ENCODE measurements at places on chromosomes 5 and 9.

GRCh38 chr5:126462239-126463014, 39.2 kb downstream of the GRAMD2B start:
- DNase-seq: no peak

DNA sequence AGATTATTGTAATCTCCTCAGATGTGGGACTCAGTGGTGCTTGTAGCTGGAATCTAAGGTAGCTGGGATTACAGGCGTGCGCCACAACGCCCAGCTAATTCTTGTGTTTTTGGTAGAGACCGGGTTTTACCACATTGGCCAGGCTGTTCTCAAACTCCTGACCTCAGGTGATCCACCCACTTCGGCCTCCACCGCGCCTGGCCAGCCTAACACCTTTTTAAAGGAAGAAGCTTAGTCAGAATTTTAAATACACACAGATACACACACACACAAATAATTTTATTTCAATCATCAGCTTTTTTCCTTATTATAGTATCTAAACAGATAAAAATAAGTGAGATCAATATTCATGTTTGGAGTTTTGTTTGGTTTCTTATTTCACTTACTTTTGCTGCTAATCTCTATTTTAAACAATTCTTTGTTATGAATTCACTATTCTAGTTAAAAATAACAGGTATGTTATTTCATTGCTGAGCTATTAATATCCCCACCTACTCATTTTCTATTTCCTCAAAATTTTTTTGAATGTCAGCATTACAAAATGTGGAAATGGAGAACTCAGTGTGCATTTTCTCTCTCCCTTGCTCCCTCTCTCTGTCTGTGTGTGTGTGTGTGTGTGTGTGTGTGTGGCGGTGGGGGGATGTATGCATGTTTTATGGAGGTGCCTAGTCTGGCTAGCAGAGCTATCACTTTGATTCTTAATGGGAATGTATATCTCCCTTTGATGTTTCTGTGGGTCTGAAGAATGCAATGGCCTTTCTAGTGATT, 960.6 kb upstream of the DMAC1 start:
- DNase-seq: no peak

- no peak for DNase-seq
Measured at GRCh38 chr9:86766912-86767311, 180.4 kb downstream of the GAS1 start.

GRCh38 chr5:76427206-76428140, 24.4 kb downstream of the IQGAP2 start:
- no peak for DNase-seq

- no peak for DNase-seq
Measured at GRCh38 chr9:80995759-80996158, 693.6 kb downstream of the TLE1 start.

- no peak for DNase-seq
Measured at GRCh38 chr9:33517373-33517772, 6.7 kb upstream of the ANKRD18B start.

DNA sequence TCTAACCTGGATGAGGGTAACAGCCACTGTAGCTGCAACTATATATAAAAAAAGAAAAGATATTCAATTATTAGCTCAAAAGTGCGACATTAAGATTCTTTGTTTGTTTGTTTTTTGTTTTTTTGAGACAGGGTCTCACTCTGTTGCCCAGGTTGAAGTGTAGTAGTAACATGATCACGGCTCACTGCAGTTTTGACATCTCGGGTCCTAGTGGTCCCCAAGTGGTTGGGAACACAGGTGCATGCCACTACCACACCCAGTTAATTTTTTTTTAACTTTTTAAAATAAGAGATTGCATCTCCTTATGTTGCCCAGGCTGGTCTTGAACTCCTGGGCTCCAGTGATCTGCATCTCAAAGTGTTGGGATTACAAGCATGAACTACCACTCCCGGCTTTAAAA, 61.8 kb downstream of the MEF2C start:
- DNase-seq: no peak

DNA sequence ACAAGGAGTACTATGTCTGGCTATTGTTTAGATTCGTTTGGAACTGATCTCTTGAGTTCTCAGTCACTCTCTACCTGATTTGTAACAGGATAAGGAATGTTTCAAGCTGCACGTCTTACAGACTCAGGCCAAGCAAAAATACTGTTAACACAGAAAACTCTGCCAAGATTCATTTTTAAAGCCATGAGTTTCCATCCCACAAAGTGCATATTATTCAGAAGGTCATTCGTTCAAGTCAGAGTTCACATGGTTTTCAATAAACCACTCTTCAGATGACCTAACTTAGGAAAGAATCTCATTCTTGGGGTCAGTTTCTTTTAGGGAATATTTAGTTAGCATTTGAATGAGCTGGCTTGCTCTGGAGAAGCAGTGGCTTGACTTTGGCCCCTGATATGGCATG, 49.3 kb downstream of the F2R start:
- DNase-seq: no peak

GRCh38 chr5:172293054-172293744, 9.6 kb upstream of the UBTD2 start:
- peak; percentile 72 for DNase-seq

GRCh38 chr5:175656966-175657365, 905 bp upstream of the HRH2 start:
- DNase-seq: no peak

- no peak for DNase-seq
Measured at GRCh38 chr5:10556289-10556807, 7.5 kb upstream of the ANKRD33B start.

DNA sequence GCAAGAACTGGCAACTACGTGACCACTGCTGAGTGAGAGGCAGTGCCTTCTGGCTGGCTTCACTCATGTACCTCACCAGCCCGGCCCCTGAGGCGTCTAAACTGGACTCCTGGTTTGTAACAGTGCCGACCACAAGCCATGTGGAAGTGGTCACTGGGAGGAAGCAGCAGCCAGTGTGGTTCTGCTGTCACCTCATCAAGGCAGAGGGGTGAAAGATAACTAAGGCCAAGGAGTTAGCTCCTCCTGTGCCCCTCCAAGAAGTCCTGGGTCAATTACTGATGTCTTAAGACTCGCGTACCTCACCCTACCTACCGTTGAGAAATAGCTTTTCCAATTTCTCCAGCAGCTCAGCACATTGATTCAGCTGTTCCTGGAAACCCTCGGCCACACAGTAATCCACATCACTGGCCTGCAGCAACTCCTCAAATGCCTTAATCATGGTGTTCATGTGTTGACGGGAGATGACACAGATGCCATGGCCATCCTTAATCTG, 142.9 kb downstream of the CDK5RAP2 start:
- DNase-seq: no peak

DNA sequence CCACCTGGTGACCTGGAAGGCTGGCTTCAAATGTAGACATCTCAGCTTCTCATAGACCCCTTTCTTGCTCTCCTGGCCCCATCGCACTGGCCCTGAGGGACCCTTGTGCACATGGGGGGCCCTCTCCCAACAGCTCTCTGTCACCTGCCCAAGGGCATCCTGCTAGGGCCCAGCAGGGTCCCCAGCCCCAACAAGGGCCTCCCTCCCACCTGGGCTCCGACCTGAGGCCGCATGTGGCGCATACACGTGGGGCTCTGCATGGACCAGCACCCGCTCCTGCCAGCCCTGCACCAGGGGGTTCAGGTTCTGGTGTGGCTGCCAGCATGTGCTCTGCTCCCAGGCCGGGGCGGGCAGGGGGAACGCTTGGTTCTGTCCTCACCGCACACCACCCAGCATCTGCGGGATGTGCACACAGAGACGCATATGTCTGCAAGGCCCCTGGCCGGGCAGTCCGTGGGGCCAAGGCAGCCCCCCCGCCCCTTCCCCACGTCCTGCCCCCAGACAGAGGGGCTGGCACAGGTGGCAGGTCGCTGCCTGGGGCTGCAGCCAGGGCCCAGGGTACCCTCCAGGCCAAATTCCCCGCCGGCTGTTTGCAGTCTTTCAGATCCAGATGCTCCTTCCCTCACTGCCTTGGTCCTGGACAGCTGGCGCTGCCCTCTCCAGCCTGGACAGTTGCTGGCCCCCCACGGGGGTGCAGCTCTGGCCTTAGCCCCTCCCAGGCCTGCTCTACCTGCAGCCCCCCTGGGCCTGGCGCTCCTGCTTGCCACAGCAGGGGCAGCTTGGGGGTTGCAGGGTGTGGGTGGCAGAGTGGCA, 17.9 kb upstream of the NRARP start:
- DNase-seq: peak; percentile 46

- no peak for DNase-seq
Measured at GRCh38 chr9:123684393-123685149, 245.4 kb downstream of the DENND1A start.

DNA sequence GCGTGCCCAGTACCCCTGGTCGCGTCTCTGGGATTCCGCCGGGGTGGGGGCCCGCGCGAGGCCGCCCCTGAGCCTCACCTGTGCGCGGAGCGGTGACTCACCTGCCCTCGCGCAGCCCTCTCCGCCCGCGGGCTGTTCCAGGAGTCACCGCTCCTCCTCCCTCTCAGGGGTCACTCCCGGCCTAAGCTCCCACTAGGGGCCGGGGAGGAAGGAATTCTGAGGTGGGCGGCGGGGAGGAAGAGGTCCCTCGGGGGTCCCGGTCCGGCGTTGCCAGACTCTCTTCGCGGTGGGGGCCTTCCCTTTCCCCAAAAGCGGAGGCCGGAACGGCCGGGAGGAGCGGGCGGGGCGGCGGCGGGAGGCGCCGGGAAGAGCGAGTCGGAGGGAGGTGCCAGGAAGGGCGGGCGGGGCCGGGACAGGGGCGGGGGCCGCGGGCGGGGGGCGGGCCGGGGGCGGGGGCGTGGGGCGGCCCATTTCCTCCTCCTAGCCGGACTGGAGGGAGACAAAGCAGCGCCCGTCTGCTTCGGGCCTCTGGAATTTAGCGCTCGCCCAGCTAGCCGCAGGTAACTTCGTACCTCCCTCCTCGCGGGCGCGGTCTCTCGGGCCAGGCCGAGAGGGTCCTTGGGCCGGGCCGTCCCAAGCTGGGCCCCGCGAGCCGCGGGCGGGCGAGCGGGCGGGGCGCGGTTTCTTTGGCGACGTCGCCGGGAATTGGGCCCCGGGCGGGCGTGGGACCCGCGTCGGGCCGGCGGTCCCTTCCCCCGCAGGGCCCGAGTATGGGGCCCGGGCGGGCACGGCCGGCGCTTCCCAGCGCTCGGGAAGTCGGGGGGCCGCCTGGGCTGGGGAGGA, at the start of gene CTNNA1:
Gene CTNNA1 (plus strand): TSS at position 475 of the 843 bp plus-strand sequence. CDS start 28,500 bp downstream, outside the sequence.
- DNase-seq: peak; percentile 86

GRCh38 chr5:12959713-12960112, 984.8 kb downstream of the DNAH5 start:
- no peak for DNase-seq

GRCh38 chr5:53671447-53671846, 111.0 kb downstream of the NDUFS4 start:
- DNase-seq: no peak

DNA sequence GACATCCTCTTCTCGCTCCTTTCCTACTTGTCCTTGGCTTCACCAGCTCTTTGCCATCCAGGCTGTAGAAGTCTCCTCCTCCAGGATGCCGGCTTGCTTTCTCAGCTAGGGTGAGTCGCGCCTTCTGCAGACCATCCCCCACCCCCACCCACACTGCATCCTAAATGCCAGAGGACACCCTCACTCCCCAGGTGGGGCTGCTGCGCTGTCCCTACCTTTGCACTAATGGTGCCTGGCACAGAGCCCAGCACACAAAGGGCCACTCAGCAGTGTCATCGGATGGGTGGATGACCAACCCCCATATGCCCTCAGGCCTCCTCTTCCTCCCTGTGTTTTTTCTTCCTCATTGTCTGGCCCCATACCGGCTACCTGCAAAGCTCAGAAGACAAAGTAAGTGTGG, 14.8 kb downstream of the IL9 start:
- peak; percentile 40 for DNase-seq

DNA sequence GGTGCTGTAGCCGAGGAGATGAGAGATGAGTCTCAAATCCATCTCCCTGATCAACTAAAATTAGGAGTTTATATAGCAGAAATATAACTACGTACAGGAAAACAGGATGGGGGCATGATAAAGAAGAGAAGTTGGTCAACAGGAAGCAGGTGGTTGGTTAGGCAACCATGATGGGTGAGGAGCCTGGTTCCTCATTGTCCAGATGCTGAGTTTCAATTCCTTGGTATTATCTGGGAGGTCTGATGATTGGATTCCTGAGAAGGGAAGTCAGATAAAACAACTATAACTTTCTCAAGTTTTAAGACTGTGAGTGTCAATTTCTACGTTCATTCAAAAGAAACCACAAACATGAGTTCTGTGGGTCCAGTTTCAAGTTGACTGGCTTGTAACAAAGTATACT, 323.9 kb downstream of the MTRR start:
- no peak for DNase-seq

DNA sequence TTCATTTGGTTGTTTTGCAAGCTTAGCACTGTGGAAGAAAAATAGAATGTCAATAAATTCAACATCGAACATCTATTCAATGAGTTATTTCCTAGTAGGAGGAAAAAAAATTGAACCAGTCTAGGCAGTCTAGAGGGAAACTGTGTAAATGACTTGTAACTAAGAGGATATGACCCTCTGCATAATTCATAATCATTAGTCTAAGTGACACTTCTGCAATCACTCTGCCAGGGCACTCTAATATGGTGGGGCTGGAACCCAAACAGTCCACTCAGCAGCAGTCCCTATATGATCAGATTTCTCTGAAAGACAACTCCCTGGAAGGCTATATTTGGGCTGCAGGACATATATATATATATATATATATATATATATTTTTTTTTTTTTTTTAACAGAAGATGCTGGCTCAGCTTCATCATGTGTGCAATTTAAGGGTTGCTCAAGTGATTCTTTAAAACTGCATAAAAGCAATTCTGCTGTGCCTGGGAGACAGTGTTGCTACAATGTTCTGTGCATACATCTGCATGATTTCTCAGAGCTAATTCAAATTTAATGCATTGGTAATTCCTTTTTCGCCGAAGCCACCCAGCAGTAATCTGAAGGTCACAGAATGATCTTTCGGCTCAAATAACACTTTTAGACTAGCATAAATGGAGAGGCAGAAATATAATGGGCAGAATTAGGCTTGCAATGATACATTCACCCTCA, 482.1 kb upstream of the ZNF608 start:
- no peak for DNase-seq

- DNase-seq: no peak
Measured at GRCh38 chr9:92176800-92177185, 61.6 kb upstream of the SPTLC1 start.

GRCh38 chr5:32021771-32022170, 152.3 kb downstream of the GOLPH3 start:
- DNase-seq: no peak

- DNase-seq: peak; percentile 68
Measured at GRCh38 chr5:1594357-1595106, 70.8 kb upstream of the LPCAT1 start.

DNA sequence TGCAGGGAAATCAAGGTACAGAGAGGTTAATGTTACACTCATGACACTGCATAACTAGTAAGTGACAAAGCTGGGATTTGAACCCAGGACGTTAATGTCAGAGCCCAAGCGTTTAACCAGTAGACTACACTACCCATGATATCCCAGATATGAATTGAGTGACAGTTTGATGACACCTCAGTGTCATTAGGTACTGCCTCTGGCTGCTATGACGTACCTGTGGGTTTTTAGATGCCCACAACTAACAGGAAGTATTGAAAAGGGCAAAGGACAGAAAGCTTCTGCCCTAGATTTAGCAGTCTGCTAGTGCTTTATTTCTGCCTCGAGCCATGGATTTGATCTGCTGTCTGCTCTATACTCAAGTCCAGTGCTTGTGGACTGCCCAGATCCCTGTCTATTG, 56.2 kb downstream of the GLRA1 start:
- no peak for DNase-seq

Measured in left lobe of liver (tissue), 2 donors.